ENCODE measurements at places on chromosomes 3 and 15. TPM values are rescaled to one million over a fixed set of nuclear protein-coding genes. Genes with fewer than 3 reads are reported as not detected.

Gene ACKR2
- 0.77 TPM for total RNA-seq

Gene HDDC3
- 15.9 TPM for total RNA-seq

Gene SGO1
- 22.7 TPM for total RNA-seq

Gene TNIK
- total RNA-seq: 43.8 TPM

DNA sequence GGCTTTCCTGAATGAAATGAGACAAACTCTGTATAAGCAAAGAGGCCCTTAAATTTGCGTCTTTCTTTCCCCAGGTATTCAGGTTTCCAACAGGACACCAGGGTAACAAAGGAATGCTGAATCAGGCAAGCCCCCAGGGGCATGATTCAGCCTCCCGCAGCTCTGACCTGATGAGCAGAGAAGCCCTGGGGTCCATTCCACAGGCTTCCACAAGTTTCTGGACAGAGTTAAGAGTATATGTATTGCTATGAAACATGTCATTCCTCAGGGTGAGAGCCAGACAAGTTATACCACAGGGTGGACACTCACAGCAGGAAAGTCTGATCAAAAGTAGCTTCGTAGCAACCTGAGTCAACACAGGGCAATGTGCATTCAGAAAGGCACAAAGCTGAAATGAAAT is 68.1 kb upstream of the CTNNB1 start:
- no peak for ATAC-seq

DNA sequence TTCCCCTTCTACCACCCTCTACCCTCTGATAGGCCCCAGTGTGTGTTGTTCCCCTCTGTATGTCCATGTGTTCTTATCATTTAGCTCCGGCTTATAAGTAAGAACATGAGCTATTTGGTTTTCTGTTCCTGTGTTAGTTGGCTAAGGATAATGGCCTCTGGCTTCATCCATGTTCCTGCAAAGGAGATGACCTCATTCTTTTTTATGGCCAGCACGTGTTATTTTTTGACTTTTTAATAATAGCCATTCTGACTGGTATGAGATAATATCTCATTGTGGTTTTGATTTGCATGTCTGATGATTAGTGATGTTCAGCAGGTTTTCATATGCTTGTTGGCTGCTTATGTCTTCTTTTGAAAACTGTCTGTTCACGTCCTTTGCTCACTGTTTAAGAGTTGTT is 63.1 kb upstream of the NPHP3 start:
- no peak for ATAC-seq

GRCh38 chr3:179450901-179451264 is 387 bp downstream of the GNB4 start:
- ATAC-seq: no peak

DNA sequence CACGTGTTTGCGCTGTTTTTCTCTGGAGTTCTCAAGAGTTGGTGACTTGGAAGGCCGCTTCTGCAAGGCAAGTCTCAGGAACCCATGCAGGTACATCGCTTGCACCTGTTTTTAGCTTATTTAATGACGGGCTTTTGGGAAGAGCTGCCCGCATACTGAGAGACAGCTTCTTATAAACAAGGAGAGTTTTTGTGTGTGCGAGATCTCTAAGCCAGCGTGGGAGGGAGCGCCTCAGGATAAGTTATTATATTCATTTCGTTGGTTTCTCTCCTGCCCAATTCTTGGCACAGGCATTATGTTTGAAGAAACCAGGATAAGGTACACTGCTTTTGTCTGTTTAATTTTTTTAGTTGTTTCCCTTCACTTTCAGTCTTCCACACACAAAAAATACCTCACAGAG is 11.4 kb upstream of the SACM1L start:
- no peak for ATAC-seq

DNA sequence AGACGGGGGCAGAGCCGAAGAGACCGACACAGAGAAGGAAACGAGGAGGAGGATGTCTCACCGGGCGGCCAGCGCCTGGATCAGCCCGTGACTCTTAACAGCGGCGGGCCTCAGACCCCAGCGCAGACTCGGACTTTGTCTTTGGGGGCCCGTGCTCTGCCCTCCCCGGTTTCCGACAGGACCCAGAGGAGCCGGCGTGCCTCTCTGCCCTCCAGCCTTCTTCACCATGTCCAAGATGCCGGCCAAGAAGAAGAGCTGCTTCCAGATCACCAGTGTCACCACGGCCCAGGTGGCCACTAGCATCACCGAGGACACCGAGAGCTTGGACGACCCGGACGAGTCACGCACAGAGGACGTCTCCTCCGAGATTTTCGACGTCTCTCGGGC is 1.0 kb downstream of the TSC22D2 start:
- ATAC-seq: peak; percentile 56

- ATAC-seq: peak; percentile 42
Measured at GRCh38 chr3:194315965-194316361, 35.2 kb downstream of the CPN2 start.

- no peak for ATAC-seq
Measured at GRCh38 chr3:17320266-17320665, 422.2 kb downstream of the TBC1D5 start.

DNA sequence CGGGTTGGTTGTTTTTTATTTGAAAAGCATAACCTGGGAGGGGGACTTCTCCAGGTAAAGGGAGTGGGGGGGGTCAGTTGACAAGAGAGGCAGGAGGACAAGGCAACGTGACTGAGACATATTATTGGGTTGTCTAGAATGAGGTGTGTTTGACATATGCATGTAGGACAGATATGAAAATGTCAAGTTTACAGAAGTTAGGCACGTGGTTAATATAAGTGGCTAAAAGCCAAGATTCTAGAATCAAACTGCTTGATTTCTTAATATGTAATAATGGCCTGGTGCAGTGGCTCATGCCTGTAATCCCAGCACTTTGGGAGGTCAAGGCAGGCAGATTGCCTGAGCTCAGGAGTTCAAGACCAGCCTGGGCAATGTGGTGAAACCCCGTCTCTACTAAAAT is 212.8 kb downstream of the SQOR start:
- no peak for ATAC-seq

GRCh38 chr3:151299006-151299405 is 17.6 kb downstream of the GPR87 start:
- ATAC-seq: no peak

GRCh38 chr15:25362545-25362944 is 76.3 kb downstream of the UBE3A start:
- ATAC-seq: no peak

DNA sequence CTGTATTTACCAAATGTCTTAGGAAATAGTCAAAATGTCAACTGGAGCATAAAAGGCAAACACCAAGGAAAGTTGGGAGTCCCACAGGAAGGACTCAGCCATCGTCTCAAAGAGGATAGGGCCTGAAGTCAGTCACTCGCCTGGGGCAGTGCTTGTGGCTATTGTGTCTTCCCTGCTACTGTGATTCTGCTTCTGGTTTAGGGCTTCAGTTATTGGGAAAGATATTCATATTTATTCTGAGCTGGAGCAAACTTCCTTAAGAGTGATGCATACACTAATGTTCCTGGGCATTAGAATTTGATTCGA is 118.1 kb downstream of the EDEM1 start:
- ATAC-seq: no peak

DNA sequence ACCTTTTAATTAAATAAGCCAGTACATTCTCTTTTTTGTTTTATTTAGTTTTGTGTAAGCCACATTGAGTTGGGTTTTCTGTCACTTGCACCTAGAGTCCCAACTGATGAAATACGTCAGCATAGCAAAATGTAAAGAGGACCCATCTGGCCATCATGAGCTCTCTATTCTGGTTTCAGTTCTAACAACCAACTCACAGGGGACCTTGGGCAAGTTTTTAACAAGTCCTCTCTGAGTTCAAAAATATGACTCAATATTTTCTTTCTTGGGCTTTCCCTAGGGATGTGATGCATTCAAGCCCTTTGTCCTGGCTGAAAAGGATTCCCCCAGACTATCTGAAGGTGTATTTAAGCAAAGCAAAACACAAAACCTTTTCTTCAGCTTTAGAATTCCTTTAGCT is 32.9 kb downstream of the PLCH1 start:
- no peak for ATAC-seq

- ATAC-seq: no peak
Measured at GRCh38 chr3:187954873-187955586, 198.9 kb upstream of the LPP start.

GRCh38 chr15:89128320-89129122 is 40.3 kb downstream of the ABHD2 start:
- ATAC-seq: no peak

- ATAC-seq: no peak
Measured at GRCh38 chr3:9499455-9500107, 54.0 kb downstream of the LHFPL4 start.

DNA sequence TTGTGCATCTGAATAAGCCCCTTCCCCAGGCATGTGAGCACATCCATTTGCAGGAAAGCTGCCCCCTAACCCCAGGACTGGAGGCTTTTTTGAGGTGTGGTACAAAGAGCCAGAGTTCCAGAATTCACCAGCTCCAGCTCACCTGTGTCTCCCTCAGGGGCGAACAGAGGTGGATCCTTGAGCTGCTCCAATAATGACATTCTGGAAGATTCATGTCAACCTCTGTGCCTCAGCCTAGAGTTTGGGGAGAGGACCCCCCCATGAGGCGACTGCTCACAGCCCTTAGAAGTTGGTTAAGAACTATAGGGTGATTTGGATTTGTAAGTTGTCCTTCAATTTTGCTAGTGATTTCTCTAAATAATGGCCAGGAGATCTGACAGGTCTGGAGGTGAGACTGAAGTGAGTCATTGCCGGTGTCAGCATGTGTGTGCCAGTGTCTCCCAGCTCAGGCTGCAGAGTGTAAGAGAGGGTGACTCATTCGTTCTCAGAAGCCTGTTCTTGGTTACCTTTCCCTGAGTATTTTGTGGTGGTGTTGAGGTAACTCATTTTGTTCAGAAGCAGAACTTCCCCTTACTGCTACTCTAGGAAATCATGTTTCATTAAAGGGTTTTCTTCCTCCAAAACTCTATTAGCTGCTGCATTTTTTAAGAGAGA is 136.9 kb upstream of the TOPAZ1 start:
- ATAC-seq: peak; percentile 100

DNA sequence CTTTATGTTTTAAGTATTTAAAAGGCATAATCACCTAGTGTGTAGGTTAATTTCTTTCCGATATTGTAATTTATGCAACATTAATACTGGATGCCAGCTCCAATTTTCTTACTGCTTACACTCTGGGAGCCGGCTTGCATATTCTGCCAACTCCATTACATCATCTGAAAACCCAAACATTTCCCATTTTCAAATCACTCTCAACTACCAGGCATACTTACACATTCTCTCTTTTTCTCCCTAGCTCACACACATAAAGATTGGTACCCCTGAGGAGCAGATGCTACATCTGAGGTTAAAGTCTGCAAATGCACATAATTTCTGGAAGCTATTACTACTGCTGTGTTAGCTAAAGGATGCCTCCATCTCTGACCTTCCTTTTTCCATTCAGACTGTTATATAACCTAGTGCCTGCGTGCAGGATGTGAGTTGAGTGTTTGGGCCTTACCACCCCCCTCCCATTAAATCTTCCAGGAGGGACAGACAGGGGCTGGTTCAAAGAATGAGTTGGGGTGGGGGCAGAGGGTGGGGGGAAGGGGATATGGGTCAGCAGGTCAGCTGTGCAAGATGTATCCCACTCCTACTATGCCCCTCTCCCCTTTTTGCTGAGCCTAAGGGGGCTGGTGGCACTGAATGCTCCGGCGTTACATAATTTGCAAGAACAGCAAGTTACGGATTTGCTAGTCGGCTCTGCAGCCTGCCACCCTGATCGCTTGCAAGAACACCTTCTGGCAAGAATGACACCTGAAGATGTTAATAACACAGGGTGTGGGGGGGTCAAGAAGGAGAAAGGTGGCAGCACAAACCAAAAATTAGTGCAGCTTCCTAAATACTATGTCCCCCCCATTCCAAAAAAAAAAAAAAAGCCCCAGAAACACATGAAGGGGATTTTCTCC is 2.5 kb downstream of the RORA start:
- no peak for ATAC-seq
